AG08395 (cell line): ENCODE measurements at places on chromosomes 13 and 19.

- DNase-seq: no peak
Measured at GRCh38 chr13:19908350-19908986, 45.0 kb upstream of the ZMYM5 start.

GRCh38 chr13:24687611-24688010 is 7.4 kb downstream of the ATP12A start:
- DNase-seq: no peak

DNA sequence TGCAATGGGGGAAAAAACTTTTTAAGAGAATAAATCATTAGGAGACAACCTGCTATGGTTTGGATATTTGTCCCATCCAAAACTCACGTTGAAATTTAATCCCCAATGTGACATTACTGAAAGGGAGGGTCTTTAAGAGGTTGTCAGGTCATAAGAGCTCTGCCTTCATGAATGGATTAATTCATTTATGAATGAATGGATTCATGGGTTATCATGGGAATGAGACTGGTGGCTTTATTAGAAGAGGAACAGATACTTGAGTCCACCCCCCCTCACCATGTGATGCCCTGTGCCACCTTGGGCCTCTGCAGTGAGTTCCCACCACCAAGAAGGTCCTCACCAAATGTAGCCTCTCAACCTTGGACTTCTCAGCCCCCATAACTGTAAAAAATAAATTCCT is 37.0 kb upstream of the DCT start:
- no peak for DNase-seq

DNA sequence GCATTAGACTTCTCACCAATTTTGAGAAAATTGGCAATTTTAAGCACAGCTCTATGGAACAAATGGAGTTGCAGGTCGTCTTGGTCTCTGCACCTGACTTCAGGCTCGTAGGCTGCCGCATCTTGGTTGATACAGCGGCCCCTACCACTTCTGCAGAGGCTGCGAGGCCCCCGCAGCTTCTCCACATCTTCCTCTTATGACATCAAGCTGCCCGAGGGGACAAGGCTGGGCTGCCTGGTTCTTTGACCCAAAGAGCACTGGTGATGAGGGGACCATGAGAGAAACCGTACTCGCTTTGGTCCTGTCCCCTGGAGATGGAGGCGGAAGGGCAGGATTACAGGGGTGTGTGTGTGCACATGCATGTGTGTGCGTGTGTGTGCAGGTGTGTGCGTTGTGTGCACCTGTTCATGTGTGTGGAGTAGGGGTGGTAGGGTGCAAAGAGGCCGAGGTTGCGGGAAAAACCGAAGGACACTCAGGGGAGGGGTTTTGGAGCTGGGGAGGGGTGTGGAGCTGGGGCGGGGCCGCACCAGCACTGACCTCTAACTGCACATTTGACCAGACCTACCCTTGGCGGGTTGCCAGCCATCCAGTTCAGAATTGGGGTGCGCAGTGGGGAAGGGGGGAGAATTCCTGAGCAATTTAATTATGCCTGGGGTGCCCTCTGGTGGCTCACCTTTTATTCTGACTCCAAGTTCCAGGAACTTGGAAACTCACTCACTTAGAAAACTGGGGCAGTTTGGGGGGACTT is 65.1 kb upstream of the ARHGEF7 start:
- DNase-seq: peak; percentile 36

GRCh38 chr19:45524575-45525129 is 17.4 kb downstream of the VASP start:
- DNase-seq: no peak
